ENCODE measurements at places on chromosomes 12 and 14.

DNA sequence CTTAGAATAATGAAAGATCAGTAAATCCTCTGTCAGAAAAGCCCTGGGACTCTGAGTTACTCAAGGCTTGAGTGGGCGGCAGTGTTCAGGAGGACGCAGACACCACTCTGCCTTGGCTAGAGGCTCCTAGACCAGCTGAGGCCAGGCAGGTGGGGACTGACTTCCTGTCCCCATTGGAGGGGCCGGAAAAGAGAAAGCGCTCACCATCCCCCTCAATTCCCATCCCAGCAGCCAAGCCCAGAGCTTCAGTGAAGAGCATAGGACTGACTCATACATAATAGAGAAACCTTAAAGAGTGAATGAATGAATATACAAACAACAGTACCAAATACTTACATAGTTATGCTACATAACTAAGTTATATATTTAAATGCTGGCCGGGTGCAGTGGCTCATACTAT lies 62.0 kb downstream of the PLEKHG7 start:
- DNase-seq = no peak

- no peak for DNase-seq
These were observed 91.8 kb downstream of the RGS6 start for GRCh38 chr14:72024043-72024407.

DNA sequence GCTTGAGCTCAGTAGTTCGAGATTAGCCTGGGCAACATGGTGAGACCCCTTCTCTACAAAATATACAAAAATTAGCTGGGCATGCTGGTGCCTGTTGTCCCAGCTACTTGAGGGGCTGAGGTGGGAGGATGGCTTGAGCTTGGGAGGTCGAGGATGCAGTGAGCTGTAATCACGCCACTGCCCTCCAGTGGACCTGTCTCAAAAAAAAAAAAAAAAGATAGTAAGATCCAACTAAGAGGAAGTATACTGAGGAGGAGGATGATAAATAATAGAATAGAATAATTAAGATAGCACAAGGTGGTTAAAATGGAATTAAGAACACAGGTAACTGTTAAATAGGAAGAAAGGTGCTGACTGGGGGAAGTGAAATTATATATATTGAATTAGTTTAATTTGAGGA lies 37.0 kb upstream of the BAZ1A start:
- no peak for DNase-seq

GRCh38 chr12:3655328-3655900 lies 97.5 kb downstream of the CRACR2A start:
- no peak for DNase-seq

GRCh38 chr14:53946404-53947093 lies 10.1 kb downstream of the BMP4 start:
- DNase-seq = no peak

GRCh38 chr12:13603953-13604352 lies 377.4 kb downstream of the GRIN2B start:
- no peak for DNase-seq

- peak; percentile 54 for DNase-seq
These were observed 36.1 kb downstream of the KCTD10 start for GRCh38 chr12:109440851-109441490.

DNA sequence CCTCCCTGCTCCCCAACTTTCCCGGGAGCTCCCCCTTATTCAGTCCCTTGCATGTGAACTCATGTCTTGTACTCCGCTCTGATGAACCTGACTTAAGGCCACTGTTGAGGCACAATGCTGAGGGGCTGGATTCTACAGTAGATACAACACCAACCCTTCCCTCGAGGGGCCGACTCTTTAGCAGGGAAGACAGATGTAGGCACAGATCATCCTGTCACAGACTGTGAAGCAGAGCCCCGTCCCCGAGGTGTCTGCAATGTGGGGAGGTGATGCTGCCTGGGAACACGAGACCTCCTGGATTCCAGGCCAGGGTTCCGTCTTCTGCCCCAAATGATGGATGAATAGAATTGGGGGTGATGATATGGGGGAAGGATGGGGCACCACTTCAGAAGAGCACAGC lies 175.1 kb downstream of the CHST11 start:
- no peak for DNase-seq

GRCh38 chr14:92890830-92891588 lies 31.9 kb upstream of the CHGA start:
- no peak for DNase-seq

DNA sequence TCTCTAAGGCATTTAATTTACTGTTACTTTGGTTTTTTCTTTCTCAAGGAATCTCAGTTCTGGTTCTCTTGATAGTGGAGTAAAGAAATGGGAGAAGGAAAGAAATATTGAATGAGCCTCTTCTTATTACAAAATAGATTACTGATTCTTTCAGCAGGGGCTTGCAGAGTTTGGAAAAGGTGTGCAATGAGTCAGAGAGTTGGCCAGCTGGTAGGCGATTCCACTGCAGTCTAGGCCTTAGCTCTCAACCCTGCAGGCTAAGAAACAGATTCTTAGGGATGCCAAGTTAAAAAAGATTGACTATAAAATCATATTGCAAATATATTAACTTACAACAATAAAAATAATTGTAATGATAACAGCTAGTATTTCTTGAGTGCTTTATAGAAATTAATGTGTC lies 25.8 kb downstream of the NR1H4 start:
- DNase-seq = no peak

- no peak for DNase-seq
These were observed 622.4 kb downstream of the SLC6A15 start for GRCh38 chr12:84290168-84290567.

DNA sequence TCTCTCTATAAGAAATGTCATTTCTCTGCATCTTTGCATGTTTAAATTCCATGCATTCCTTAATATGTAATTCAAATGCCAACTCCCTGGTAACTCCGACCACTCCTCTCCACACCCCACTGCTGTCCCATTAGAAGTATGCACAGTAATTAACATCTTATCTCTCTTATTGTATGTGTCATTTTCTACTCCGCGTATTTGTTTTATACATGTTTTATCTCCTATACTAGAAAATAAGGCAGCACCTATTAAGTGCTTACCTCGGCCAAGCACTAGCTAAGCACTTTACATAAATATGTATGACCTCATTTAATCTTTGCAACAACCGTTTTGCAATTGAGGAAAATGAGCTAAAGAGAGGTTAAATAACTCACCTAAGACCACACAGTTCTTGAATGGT lies 469.8 kb downstream of the BCAT1 start:
- no peak for DNase-seq

GRCh38 chr12:91968777-91969171 lies 176.9 kb downstream of the BTG1 start:
- no peak for DNase-seq

GRCh38 chr14:70315942-70316341 lies 43.5 kb downstream of the COX16 start:
- no peak for DNase-seq

DNA sequence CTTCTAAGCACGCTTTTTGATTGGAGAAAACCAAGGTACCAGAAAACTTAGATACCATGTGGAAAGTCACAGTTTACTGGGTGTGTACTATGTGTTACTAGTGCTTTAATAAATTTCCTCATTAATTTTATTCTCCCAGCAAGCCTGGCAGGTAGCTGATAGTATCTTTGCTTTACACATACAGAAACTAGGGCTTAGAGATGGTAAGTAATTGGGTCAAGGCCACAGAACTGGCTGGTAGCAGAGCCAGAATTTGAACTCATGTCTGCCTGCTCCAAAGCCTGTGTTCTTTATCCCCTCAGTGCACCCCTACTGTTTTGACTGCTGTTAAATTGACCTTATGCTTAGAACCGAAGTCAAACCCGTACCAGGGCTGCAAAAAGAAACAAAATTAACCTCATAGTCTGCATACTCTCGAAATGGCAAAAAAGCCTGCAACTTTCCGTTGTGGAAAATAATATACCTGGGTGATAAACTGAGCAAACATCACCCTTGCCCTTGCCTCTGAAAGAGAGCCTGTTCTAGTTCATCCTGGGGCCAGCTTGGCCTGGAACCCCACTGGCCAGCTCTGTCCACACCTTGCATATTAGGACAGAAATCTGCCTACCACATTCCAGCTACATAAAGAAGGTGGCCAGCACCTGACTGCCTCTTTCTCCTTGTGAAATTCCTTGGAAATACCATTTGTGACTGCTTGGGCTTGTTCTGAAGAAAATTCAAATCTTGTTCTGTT lies 118.9 kb downstream of the ETV6 start:
- no peak for DNase-seq

DNA sequence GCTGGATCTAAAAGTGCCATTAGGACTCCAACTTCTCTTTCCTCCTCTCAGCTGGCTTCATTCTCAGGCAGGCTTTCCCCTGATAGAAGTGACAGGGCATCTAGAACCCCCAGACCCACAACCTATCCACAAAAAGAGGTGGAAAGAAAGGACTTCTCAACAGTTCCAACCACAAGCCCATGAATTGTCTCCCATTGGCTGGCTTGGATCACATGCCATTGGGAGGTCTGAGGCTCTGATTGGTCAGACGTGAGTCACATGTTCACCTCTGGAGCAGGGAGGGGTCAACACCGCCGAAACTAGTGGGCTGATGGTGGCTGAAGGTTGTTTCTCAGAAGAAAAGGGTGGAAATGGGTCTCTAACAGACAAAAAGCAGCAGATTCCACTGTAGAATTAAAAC lies 47.2 kb downstream of the DRAM1 start:
- no peak for DNase-seq

DNA sequence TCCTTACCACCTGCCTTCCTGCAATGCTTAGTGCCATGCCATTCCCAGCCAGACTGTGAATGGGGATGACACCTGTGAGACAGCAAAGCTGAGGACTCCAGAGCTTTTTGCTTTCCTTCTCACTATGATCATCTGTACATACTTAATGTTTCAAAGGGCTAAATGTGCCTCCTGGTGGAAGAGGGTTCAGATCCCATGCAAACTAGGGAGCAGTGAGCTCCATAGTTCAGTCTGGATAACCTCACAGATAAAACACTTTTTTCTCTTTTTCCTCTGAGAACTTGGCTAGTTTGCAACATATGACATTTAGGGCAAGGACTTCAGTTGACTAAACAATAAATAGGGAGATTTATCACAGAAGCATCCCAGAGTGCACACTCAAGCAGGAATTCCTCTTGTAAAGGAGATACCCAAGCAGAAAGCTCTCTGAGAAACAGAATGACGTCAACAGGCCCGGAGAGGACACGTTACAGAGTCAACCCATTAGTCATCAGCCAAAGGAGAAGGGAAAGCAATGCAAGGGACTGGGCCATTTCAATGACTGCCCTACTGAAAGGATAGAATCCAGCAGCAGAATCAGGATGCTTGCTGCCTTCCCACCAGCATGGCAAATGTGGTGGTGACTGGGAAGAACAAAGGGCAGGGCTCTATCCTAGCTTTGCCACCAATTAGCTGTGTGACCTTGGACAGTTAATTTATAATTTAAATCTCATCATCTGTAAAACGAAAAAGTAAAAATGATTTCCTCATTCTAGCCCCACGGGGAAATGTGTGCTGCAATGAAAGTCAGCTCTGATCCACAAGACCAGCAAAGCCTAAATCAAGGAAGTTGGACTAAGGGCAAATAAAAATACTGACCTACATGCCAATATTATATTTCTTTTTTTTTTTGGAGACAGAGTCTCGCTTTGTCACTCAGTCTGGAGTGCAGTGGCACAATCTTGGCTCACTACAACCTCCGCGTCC lies 80.8 kb upstream of the ACTN1 start:
- peak; percentile 95 for DNase-seq

DNA sequence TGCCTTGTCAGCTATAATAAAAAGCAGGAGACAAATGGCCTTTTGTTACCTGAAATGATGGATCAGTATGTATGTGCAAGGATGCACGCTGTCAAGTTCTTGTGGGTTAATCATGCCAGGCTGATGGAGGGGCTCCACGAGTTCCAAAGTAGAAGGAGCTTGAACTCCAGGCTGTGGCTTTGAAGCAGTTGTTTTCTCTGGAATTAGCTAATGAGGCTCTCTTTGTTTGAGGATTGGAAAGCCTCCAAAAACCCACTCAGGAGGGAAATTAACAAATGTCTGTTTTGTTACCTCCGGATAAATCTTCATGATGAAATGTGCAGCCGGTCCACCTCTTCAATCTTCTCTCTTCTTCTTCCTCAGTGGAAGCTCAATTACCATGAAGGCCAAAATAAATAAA lies 605.5 kb downstream of the DIO2 start:
- no peak for DNase-seq

DNA sequence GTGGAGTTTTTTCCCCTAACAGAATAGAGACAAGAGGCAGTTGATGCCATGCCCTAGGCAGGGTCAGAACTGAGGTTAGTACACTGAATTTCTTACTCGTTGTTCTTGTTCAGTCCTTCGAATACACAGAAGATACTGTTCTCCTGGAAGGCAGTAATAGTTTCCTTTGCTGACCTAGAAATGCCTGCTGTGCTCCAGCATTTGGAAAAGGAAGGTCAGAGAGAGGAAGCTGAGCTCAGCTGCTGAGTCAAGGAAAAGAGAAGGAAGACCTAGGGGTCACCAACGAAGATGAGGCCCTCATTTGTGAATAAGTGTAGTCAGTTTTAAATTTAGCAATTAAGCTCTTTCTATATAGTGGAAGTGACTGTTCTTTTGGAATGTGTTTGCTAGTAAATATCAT lies 100.1 kb downstream of the CRADD start:
- DNase-seq = no peak

DNA sequence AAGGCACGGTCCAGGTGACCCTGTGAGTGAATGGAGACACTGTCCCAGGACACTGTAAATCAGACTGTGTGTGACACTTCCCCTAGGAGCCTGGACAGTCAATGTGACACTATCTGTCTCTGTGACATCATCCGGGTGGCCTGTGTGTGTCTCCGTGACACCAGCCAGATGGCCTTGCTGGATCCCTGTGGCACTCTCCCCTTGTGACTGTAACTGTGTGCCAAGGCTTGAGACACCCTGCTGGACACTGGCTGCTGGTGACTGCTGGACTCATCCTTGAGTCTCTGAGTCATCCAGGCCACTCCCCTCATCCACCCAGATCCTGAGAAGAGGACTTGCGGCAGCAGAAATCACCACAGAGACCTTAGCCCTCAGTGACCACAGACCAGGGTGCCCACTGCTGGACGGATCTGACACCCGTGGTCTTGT lies 51.6 kb downstream of the MVK start:
- DNase-seq = peak; percentile 18

GRCh38 chr14:30884901-30885300 lies 10.5 kb downstream of the COCH start:
- DNase-seq = no peak

- no peak for DNase-seq
These were observed 1.5 kb upstream of the FBRSL1 start for GRCh38 chr12:132488127-132489077.

- peak; percentile 94 for DNase-seq
These were observed 247.1 kb downstream of the MSRB3 start for GRCh38 chr12:65525491-65526141.

DNA sequence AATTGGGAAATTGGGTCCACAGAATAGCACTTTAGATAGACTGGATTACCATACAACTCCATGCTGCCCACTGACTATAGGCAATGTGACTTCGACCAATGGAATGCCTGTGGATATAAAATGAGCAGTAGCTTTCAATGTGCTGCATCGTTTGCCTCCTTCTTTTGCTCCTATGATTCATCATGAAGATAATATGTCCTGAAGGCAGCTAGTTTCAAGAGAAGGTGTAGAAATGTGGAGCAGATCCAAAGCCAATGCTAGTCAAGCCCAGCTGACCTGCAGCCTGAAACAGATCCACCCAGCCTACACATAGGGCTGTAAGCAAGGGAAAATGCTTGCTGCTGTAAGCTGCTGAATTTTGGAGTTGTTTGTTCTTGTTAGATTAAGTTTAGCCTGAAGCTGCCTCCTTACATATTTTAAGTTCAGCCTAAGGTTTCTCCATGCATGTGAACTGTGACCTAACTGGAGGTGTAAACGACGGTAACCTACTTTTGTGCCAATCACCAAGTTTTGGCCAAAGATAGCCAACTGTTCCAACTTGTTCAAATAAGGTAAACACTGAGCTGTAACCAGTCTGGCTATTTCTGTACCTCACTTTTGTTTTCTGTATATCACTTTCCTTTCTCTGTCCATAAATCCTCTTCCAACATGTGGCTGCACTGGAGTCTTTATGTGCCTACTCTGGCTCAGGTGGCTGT lies 169.1 kb upstream of the AVPR1A start:
- no peak for DNase-seq
